ENCODE measurements at places on chromosomes 5 and 9.

GRCh38 chr5:102368392-102368791 lies 72.3 kb upstream of the SLCO4C1 start:
- DNase-seq: no peak

- no peak for DNase-seq
Observed at GRCh38 chr5:72066705-72067107, 40.6 kb upstream of the MAP1B start.

DNA sequence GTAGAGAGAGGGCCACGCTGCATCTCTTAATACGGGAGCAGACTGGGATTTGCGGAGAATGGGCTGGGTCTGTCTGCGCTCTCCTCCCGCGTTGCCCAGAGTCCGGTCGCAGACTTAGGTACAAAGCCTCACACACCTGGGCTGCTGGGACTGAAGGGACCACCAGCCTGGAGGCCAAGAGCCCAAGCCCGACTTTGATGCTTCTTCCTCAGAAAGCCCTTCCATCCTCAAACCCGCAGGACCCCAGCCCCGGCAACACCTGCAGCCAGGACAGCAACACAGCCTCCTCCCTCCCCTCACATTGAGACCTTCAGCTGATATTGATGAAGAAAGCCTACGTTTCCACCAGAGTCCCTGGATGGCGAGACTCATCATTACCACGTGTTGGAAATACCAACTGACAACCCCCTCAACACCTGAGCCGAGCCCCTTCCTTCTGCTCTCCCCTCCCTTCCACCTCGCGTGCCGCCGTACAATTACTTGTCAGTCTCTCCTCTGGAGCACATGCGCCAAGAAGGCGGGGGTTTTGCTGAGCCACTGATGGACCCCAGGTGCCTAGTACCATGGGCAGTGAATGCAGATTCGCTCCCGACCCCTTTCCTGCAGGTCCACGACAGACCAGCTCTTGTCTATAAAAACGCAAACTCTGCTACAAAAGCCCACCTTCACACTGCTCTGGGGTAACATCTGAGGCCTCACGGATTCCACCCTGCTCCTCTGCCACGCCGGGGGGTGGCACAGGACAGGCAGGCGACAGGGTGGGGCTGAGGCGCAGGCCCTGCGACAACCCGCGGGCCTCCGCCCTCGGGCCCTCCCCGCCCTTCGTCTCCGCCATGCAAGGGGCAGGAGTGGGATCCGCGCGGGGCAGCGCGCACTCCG lies 841 bp downstream of the ASB6 start:
- DNase-seq: no peak

DNA sequence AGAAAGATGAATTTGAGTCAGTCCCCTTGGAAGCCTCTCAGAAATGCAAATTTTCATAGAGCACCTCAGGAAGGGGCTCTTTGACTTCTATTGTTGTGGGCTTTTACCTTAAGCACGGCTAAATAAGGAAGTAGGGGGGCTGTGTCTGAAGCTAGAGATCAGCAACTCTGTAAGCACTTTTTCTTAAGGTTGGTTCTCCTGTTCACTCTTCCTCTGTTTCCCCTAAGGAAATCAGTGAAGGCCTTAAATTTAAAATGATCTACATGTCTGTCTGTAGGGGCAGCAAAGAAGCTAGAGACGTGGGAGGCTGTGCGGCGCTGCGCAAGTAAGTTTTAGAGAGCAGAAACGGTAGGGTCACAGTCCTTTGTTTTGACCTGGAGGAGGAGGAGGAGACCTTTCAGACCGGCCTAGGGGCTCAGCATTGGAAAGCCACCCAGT lies 1.2 kb upstream of the CDC14B start:
- DNase-seq: no peak

DNA sequence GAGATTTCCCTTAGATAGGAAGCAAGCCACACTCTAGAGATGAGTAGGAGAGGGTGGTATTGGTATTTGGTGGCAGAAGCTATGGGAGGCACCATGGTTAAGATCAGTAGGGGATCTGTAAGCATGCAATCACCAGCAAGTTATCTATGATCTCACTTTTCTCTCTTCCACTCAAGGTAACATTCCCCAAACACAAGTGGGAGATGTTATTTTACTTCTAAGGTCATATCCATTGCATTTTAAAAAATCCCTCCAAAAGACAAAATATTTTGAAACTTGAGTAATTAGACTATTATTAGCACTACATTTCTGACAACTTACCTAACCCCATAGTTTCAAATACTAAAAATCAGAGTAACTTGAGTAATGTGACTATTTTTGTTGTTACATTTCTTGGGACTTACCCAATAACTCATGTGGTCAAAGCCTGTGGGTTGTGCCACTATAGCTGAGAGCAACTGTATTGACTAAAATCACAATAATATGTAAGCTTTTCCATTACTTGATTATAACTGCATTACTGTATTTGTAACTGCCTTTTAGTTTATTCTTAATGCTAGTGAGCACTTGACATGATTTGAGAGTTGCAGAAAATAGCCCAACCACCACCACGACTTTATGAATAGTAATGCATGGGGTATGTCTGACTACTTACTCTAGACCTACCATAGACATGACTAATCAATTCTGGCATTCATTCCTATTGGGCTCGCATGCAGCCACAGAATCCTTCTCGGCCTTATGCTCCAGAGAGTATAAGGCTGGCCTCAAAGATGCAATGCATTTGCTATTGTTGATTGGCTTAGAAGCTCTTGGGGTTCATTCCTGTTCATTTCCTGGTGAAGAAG lies 264.7 kb downstream of the TRIM32 start:
- DNase-seq: no peak

- DNase-seq: no peak
Observed at GRCh38 chr5:113660206-113660605, 146.7 kb downstream of the YTHDC2 start.

DNA sequence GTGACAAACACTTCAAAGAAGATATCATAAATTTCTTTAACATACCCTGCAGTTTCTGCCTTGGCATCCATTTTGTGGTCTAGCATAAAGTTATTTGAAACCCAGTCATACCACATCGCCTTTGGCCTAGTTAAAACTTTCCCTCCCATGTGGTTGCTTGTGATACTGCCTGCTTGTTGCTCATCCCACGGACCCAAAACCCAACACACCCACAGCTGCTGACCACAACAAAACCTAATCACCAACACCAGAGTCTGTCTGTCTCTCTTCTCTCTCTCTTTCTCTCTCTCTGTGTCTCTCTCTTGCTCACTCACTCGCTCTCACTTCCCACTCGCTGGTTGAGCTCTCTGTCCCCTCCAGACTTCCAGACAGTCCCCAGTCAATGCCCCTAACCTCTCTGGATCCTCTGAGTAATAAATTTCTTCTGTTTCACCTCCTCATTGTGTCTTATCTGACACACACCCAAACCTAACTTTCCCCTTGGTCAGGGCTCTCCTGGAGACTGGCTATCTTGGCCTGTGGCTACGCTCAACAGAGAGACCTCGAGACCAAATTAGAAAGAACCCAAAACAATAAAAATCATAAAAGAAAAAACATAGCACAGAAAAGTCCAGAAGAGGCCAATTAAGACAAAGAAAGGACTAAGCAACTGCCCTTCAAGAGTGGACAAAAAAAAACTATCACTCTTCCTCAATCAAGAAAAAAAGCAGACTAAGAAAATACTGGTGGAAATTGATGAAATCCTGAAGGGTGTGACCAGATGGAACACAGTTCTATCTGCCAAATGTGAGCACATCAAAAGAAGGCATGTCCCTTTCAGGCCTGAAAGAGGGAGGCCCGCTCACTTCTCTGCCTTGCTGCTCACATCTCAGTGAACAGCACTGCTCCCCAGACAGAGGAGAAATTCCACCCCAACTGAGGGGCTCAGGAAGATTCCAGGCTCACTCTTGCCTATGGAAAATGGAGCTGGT lies 41.5 kb downstream of the TTLL11 start:
- peak; percentile 16 for DNase-seq

DNA sequence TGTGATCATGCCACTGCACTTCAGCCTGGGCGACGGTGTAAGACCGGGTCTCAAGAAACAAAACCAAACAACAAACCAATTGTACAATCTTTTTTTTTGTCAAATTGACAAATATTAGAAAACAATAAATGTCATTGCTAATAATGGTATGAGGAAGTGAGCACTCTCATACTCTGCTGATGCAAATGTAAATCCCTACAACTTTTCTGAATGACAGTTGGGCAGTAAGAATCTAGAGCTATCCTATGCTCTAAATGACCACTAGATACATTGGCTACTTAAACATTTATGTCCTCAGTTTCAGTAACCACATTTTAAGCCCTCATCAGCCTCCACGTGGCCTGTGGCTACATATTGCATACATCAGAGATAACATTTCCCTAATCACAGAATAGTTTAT lies 256.2 kb downstream of the FER start:
- no peak for DNase-seq

- DNase-seq: no peak
Observed at GRCh38 chr5:126070481-126070880, 352.7 kb upstream of the GRAMD2B start.

- peak; percentile 59 for DNase-seq
Observed at GRCh38 chr5:40428126-40428525, 251.6 kb upstream of the PTGER4 start.

GRCh38 chr9:26755476-26755875 lies 137.1 kb downstream of the CAAP1 start:
- DNase-seq: no peak

GRCh38 chr9:120378680-120379079 lies 201.3 kb downstream of the CDK5RAP2 start:
- no peak for DNase-seq

Data from immature natural killer cell (primary cell).